Psoas muscle (tissue), 8 donors: ENCODE measurements at places on chromosomes 5 and 9. TPM values are rescaled to one million over a fixed set of nuclear protein-coding genes. Genes with fewer than 3 reads are reported as not detected.

DNA sequence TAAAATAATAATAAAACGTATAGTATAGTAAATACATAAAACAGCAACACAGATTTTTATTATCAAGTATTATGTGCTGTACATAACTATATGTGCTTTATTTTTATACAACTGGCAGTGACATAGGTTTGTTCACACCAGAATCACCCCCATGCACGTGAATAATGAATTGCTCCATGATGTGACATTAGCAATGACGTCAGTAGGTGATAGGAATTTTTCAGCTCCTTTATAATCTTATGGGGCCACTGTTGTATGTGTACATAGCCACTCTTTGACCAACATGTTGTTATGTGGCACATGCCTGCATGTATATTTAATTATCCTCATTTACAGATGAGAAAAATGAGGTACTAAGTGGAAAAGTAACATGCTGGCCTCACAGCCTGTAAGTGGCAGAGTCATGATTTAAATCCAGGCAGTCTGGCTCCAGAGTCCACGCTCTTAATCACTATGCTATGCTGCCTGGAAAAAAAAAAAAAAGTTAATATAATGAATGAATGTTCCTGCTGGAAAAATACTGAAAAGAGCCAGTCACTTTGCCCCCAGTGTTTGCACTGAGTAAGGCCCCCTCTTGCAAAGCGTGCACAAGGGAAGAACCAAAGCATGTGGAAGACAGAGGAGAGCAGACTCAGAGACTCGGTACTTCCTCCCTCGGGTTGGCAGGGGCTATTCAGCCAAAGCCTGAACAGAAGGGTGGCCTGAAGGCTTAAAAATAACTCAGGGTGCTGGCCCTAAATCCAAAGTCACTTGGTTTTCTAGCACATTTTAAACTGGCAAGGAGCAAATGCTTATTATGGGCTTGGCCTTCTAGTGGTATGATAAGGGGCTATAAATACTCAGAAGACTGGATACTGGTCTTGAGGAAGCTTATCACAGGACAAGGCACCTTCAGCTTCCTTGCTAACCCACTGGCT lies 206.8 kb downstream of the GLIS3 start:
- no peak for DNase-seq

Gene TMEM215
- total RNA-seq = not detected

Gene DNAJC18
- total RNA-seq = 9.0 TPM

Gene DPYSL3
- total RNA-seq = 26.8 TPM

DNA sequence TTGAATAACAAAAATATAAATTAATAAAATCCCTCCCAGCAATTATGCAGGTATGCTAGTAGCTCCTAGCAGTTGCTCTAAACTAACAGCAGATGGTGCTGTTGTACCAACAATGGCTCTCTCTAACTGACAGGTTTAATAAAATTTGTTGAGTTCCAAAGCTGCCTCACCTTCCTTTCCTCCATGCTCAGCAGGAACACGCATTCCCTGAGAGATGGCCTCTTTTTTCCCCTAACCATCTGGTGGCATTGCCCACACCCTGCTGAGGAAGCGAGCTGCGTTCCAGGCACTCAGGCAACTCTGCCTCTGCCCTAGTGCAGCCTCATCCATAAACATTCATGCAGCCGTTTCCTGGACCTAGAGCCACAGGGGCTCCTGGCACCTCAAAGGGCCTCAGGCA lies 106.2 kb downstream of the KLHL3 start:
- no peak for DNase-seq

DNA sequence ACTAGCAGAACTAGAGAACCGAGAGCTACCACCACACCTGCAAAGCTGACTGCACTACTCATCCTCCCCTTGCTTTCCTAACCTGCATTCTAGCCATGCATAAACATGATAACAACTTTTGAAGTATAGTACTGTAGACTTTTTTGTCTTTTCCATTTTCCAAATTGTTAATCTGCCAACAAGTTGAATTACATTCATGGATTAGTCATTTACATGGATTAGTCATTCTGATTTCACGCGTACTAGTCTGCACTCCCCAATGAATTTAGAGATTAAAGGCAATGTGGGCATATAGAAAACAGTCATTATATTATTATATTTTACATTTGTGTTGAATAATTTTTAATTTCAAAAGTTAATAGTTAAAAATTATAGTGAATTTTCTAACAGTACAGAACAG lies 81.4 kb downstream of the EDIL3 start:
- no peak for DNase-seq

DNA sequence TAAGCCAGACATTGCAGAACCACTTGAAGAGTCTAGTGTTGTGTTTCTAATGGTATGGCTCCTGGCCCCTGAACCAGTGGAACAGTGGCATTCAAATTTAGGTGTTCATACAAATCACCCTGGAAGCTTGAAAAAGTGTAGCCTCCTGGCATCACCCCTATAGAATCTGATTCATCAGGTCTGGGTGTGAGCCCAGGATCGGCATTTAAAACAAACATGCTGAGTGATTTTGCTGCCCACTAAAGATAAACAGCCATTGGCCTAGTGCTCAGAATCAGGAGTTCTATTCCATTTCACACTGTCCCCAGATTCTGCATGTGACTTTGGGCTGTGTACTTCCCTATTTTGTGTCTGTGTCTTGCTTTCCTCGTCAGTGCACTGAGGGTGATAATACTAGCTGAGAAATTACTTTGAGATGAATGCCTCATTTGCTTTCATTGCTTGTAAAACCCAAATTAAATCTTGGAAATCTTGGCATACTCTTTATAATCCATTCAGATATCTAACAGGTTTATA lies 241.5 kb upstream of the CLINT1 start:
- no peak for DNase-seq

Gene EIF4E1B
- not detected for total RNA-seq

DNA sequence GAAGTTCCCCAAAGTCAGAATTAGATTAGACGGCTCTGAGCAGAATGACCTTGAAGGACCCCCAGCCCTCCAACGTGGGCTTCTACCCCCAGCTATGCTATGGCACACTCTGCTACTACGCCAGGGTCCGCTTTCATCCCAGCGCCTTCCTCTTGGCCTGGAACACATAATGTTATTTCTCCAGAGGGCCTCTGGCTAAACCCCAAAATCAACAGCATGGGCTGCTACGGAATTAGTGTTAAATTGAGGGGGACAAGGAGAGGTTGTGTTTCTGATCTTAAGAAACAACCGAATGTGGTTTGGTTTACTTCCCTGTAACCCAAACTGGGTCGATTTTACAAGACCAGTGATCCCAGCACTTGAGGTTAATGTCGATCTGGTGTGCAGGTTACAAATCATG lies 97.1 kb downstream of the ZNF618 start:
- no peak for DNase-seq

DNA sequence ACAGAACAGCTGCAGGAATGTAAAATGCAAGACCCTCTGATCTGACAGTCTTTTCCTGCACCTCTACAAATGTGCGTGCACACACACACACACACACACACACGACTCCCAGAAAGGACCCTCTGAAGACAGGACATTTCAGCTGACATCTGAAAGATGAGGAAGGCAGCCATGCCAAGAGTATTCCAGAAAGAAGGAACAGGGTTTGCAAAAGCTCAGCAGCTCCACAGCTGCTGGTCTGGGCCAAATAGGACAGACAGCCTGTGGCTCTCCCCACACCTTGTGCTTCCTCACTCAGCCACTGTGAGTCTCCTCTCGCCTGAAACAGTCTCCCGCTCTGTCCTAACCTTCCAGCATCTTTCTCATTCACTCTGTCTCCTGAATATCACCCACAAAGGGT lies 189.0 kb downstream of the PALM2AKAP2 start:
- DNase-seq = no peak

Gene SPATA31E1
- total RNA-seq = not detected

DNA sequence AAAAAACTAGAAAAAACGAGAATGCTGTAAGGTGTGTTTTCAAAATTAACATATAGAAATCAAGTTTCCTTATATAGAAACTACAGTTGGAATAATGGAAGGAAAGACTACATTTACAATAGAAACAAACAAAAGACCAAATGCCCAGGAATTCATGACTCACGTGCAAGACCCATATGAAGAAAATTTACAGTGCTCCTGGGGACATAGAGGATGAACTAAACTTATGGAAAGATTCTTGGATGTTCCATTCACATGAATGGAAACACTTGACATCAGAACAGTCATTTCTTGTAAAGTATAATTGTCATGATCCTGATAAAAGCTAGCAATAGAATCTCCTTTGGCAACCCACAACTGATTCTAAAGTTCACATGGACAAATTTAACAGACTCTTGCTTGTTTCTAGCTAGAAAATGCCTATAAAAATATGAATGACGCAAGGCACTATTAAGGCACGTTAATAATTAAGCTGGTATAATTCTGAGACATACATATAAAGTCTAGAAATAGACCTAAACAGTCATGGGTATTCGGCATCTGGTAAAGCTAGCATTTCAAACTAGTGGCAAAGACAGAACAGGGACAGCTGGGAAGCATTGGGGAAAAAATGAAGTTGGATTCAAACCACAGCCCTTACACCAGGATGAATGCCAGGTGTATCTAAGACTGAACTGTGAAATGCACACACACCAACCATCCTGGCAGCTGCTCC lies 5.1 kb upstream of the ZFP62 start:
- DNase-seq = no peak

Gene DOCK8
- 2.0 TPM for total RNA-seq

GRCh38 chr5:177024559-177024958 lies 2.1 kb downstream of the ZNF346 start:
- no peak for DNase-seq

Gene BTNL8
- not detected for total RNA-seq

Gene KCNMB1
- total RNA-seq = 0.38 TPM

DNA sequence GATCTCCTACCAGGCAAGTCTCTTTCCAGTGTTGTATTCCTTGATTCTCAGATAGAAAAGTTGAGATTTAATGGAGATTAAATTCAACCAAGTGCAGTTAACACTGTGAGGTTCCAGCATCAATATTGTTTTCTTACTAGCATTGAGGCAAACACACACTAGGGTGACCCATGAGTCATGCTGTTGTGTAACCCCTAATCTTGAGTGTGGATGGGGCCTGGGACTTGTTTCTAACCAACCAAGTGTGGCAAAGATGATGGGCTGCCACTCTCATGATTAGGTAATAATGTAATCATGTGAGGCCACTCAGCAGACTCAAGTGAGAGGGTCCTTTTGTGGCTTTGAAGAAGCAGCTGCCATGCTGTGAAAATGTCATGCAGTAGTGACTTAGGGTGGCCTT lies 394.2 kb downstream of the IRX2 start:
- DNase-seq = no peak

Gene TOR2A
- 4.1 TPM for total RNA-seq

Gene PCDHB14
- 0.75 TPM for total RNA-seq

DNA sequence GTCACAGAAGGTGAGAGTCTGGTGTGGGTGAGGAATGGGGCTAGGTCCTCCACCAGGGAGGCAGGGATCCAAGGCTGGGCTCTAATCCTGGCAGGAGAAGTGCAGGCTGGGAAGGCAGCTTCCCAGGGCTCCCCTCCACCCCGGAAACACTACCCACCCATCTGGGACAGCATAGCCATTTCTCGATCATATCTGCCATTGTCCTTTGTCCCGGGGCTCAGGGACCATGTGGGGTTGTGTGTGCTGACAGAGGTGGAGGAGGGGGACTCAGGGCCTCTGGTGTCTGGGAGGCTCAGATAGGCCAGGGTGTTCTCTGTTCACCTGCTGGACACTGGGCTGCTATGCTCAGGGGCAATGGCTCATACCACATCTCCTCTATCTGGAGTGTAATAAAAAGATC lies 32.2 kb upstream of the STRBP start:
- no peak for DNase-seq

GRCh38 chr5:15285901-15286583 lies 213.9 kb upstream of the FBXL7 start:
- no peak for DNase-seq

Gene ANKRD20A1
- not detected for total RNA-seq
